Putamen (tissue), 1 donor: ENCODE measurements at places on chromosomes 1 and 21.

- DNase-seq: no peak
Observed at GRCh38 chr21:25422610-25423608, 184.4 kb downstream of the MRPL39 start.

DNA sequence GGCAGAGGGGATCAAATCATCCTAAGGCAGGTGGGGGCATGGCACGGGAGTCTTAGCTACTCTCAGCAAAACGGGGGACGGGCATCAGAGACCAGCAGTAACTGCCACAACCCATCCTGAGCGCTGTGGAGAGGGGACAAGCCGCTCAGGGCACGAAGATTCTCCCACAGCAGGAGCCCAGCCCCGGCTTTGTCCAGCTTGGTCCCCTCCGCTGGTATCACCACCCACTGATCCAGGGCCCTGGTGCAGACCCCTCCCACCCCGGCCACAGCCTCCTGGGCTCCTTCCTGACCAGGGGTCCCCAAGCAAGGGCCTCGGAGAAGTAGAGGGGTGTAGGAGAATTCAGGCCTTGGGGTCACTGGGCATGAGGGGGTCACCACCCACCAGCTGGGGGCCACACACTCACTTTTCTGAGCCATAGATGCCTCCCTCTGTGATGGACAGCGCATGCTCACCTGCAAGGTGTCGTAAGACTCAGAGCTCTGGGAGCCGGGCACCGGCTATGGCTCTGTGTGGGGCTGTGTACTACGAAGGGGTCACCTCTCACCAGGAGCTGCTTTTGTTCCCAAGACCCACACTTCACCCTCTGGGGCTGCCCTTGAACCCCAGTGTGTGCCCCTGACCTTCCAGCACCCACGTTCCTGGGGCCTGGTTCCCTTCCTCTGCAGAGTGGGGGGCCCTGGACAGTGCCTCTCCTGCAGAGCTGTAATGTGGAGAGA, 2.3 kb upstream of the SMIM1 start:
- no peak for DNase-seq

GRCh38 chr1:37701051-37701450, 8.7 kb downstream of the CDCA8 start:
- no peak for DNase-seq

GRCh38 chr1:230626232-230626631, 16.0 kb upstream of the COG2 start:
- no peak for DNase-seq

GRCh38 chr21:45892156-45892915, 89.2 kb upstream of the COL6A1 start:
- no peak for DNase-seq

- DNase-seq: no peak
Observed at GRCh38 chr1:151157067-151157531, 650 bp downstream of the TNFAIP8L2 start.
